ENCODE measurements at places on chromosomes 4 and X.

GRCh38 chr4:68152411-68152810 is 22.7 kb upstream of the TMPRSS11F start:
- no peak for DNase-seq

- DNase-seq = no peak
These were observed 46.6 kb upstream of the PRRG1 start for GRCh38 chrX:37302569-37302968.

GRCh38 chr4:22802876-22803275 is 110.1 kb downstream of the GBA3 start:
- no peak for DNase-seq

DNA sequence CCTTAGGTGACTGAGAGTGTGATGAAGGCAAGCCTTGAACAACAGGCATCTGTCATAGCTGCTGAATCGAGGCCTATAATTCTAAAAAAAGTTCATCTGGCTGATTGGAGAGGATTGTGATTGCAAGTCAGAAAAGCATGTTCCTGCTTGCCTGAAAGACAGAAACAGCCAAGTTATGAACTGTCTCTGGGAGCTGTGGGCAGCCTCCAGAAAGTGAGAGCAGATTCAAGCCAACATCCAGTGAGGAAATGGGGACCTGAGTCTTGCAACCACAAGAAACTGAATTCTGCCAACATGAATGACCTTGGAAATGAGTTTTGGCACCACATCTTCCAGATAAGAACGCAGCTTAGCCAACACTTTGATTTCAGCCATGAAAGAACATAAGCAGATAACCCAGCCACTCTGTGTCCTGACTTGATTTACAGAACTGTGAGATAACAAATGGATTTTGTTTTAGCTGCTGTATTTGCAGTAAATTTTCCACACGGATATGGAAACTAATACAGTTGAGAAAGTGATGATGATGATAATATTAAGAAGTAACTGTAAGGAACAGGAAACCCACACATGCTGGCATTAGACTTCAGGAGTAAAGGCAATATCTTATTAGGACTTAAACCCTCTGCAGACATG is 240.3 kb upstream of the NDST3 start:
- no peak for DNase-seq

GRCh38 chrX:154918060-154918483 is 31.9 kb downstream of the F8A1 start:
- DNase-seq = no peak

GRCh38 chr4:88722276-88722780 is 24.7 kb upstream of the NAP1L5 start:
- DNase-seq = no peak

DNA sequence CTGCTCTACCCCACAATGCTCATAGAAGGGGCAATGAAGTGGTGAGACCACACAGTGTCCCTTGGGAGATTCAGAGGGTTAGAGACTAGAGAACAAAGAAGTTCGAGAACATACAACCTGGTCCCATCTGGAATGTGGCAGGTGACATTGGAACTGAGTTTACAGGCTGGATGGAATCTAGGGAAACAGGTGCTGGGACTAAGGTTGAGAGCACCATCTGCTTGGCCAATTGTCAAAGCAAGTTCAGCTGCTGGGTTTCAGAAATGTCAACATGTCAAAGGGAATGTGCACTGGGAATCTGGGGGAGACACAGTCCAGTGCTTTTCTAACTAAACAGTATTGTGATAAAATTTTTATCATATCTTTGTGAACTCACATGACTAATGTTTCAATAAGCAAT is 15.9 kb upstream of the FAM13A start:
- DNase-seq = no peak

GRCh38 chr4:12545812-12546211 is 938.3 kb downstream of the RAB28 start:
- no peak for DNase-seq

DNA sequence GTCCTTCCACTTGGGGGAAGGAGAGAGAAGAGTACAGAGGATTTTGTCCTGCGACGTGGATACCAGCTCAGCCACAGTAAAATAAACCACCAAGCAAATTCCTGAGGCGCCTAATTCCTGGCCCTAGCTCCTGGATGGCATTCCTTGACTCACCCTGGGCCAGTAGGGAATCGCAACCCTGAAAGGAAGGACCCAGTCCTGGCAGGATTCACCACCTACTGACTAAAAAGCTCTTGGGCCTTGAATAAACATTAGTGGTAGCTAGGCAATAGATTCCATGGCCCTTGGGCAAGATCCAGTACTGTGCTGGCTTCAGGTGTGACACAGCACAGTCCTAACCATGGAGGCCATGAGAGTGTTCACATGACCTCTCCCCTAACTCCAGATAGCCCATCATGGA is 45.6 kb downstream of the GABRA3 start:
- DNase-seq = no peak

DNA sequence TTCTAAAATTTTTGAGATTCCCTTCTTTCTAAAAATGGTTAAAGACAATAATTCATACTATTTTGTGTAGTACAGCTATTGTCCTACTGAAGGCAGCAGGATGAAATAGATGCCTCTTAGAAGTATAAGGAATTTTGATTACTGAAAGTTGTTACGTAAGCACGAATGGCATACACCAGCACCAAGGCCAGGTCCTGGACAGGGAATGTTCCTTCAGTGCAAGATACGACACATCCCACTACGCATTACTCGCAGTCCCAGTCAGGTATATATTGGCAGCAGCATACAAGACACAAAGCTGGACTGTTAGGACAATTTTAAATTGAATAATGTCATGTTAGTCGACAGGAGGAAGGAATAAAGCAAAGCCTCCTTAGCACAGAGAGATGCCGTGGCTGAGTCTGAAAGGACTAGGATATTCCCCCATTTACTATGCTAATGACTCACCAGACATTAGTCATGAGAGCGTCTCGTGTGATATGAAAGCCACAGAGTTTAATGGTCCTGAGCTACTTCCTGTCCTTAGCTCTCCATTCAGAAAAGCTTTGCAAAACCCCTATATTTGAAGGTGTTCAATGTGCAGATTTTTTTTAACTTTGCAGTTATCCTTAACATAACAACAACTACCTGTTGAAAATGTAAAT is 504.3 kb downstream of the FAM133A start:
- DNase-seq = no peak

DNA sequence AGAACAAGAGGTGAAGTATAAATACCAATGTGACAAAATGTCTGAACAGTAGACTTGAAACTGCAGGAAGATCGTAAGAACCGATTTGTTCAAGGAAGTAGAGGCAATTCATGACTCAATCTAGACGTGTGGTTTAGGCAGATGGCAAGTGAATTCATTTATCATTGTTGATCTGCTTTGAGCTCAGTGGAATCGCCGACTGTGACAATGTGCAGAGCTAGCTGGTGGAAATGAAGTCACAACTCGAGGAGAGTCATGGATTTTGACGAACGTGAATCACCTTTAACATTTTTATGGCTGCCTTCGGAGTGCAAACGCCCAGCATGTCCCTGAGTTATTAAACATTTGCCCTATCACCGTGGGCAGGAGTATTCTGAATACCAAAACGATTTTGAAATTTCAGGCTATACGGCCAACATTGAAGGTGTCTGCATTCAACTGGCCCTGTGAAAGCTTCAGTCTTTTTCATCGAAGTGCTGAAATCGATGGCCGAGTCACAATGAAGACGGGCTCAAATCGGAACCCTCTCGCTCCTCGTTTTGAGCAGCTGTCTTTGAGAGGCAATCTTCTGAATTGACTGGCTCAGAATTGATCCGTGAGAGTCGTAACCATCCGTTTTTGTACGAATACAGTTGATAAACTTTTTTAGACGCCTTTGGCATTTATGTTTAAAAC is 689 bp upstream of the OGT start:
- DNase-seq = peak; percentile 49

- DNase-seq = no peak
These were observed 1.7 kb downstream of the SLC25A4 start for GRCh38 chr4:185144601-185145240.

GRCh38 chr4:37421614-37422013 is 177.1 kb downstream of the NWD2 start:
- DNase-seq = no peak

DNA sequence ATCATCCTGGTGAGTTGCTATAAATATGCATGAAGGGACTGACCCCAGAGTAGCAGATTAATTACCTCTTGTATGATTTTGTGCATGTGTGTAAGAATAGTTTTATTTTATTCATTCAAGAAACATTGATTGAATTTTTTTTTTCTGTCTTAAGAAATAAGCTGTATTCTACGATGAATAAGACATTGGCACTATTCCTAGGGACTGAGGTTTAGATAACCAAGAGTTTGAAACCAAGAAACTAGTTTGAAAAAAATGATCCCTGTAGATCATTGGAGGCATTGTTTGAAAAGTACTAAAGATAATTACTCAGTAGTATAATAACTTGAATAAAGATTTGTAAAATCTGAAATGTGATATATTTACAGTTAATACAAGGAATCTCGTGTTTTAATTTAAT is 1086.9 kb downstream of the PCDH7 start:
- DNase-seq = no peak

DNA sequence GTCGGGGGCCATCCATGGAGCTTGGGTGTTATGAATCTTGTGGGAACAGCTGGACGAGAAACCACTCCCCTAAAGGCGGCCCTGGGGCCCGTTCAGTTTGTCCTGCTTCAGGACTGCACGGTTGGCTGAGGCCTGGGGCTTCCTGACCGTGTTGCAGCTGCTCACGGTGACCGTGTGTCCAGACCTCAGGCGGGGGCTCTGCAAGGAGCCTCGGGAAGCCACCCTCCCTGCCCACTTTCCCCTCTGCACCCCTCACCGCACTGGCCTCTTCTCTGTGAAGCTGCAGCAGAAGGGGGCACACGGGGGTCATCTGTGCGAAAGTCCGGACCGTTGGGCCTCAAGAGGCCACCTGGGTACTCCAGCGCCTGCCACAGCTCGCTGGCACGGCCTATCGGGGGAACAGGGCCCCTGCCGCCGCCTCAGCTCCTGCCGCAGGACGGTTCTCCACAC is 29.4 kb downstream of the UVSSA start:
- no peak for DNase-seq

DNA sequence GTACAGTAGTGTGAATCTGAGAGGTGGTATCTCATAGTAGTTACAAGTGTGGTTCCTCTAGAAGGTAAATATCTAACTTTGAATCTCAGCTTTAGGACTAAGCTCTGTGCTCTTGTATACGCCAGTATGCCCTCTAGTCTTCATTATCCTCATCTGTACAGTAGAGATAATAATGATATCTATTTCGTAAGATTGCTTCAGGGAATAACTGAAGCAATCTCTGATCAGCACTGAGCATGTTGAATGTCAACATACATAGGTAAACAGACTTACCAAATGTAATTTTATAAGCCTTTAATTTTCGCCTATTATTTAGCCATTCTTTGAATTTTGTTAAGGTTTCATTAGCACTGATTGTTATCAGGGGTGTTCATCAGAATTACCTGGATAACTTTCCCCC is 175.2 kb upstream of the ANKRD50 start:
- DNase-seq = no peak

DNA sequence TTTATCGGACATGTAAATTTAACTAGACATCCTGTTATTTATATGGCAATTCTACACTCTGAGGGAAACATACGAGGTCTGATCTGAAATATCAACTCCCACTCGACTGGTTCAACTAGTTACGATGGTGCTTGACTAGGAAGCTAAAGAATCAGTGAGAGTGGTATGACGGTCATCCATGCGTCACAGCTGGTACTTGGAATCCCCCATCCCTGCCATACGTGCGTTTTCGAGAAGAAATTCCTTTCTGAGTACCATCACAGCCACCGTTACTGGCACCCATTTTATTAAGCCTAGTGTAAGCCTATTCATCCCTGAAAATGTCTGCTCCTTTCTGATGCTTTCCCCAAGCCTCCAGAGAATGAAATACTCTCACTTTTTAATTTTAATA is 695 bp upstream of the PIGA start:
- DNase-seq = no peak

DNA sequence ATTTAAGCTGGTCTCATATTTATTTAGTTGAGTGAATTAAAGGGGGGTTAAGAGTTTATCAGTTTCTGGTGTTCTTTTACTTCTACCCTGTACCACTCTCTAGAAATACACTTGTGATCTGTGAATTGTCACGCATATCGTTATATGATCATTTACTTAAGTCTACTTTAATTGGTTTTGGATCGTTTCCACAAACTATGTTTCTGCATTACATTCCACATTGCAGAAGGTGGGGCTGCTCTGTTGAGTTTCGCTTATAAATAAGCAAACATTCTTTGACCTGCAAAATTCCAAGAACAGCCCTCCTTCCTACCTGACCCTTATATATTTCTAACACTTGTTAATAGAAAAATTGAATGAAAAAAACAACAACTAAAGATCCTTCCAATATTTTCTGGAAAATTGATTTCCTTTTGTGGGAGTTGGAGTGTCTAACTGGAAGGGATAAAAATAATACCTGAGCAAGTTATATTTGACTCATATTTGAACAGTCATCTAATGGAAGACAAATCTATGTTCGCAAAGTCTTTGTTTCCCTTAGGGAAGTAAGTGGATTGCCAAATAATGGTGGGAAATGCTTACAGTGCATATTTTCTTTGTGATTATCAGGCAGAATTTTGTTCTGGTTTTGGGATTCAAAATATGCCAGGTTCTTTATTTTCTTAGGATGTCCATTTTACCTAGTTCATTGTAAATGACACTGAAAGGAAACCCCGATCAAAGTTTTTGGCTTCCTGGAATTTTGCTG is 152.7 kb downstream of the RELL1 start:
- no peak for DNase-seq

DNA sequence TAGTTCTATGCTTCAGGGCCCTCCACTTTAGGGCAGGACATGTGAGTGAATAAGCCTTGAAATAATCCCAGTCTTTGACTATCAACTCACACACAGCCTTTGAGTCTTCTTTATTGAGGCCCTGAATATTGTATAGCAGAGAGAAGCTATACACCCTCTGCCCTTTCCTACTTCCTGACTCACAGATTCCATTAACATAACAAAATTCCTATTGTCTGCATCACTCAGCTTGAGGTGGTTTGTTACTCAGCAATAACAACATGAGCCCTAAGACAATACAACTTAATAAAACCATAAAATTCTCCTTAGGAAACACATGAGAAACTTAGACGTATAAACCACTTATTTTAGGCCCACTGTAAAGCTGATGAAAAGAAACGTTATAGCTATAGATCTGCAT is 680.3 kb upstream of the DIAPH2 start:
- no peak for DNase-seq

DNA sequence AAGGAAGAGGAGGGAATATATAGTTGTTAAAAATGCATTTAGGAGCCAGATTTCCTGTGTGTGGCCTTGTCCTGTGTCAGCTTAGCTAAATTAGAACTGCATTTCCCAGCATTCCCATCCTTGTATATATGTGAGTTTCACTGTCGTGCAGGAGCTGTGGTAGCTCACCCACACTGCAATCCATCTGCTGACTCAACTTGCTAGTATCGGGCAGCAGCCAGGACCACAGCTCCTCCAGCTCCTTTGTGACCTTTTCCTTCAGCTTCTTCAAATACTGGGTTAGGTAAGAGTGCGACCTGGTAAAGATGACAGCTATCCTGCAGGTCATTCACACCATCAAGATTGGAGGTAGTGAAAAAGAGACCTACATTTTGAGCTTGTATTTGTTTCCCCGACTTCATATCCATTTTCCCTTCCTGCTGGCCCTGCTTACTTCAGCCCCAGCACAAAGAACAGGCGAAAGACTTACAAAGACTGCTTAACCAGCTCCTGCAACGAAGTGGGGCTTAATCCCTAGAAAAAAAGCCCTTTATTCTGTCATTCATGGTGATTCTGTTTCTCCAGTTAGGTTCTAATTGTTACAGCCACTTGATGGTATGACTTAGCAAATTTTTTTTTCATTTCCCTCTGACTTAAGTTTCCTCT is 11.4 kb downstream of the ASIC5 start:
- DNase-seq = no peak

GRCh38 chr4:163587867-163588266 is 93.4 kb downstream of the TMA16 start:
- no peak for DNase-seq
